ENCODE measurements at places on chromosomes 2 and 18. TPM values are rescaled to one million over a fixed set of nuclear protein-coding genes. Genes with fewer than 3 reads are reported as not detected.

Gene KLHL29
- 11.0 TPM for total RNA-seq

Gene MBD1
- total RNA-seq, result 167 TPM

Gene PSMA8
- total RNA-seq, result not detected

Gene SERPINB11
- not detected for total RNA-seq

Gene SCYGR4
- total RNA-seq, result not detected

Gene GDF7
- 0.14 TPM for total RNA-seq

Gene ST6GAL2
- 1.2 TPM for total RNA-seq

DNA sequence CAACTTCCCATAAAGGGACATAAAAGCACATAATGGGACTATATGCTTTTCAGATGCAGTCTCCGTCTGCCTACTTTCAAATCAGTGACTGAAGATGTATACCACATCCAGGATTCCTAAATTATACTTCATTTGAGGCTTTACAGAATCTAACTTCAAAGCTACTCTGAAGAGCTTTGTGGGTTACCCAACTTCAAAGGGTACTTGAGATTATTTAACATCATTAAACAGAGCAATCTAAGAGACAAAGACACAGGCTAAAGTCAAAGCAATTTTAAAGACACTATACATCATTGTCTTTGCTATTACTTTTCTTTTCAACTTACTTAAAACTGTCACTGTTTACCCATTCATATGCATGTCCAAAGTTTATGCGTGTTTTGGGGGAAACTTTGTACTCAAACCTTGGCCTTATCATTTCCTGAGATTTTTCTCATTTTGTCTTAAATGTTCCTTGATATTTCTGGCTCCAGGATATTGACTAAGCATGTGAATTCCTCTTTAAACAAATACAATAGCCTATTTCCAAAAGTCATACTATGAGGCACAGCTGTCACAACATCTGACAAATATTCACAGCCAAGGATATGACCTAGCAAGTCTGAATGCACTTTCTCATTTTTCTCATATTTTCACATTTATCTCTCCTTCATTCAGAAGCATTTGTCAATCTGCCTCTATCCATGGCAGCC lies 1985.1 kb upstream of the PIK3C3 start:
- no peak overlapping the region for H3K4me3 ChIP-seq
- no peak for DNase-seq
- no peaks in the 10 kb centered on the region for H3K4me1 ChIP-seq
- H3K27me3 ChIP-seq, result no peaks in the 10 kb centered on the region

- no peak for DNase-seq
- H3K36me3 ChIP-seq, result no peaks in the 10 kb centered on the region
- no peak overlapping the region for H3K27ac ChIP-seq
- no peaks in the 10 kb centered on the region for H3K27me3 ChIP-seq
Observed at GRCh38 chr18:45627204-45627526, 11.9 kb downstream of the SLC14A2 start.

DNA sequence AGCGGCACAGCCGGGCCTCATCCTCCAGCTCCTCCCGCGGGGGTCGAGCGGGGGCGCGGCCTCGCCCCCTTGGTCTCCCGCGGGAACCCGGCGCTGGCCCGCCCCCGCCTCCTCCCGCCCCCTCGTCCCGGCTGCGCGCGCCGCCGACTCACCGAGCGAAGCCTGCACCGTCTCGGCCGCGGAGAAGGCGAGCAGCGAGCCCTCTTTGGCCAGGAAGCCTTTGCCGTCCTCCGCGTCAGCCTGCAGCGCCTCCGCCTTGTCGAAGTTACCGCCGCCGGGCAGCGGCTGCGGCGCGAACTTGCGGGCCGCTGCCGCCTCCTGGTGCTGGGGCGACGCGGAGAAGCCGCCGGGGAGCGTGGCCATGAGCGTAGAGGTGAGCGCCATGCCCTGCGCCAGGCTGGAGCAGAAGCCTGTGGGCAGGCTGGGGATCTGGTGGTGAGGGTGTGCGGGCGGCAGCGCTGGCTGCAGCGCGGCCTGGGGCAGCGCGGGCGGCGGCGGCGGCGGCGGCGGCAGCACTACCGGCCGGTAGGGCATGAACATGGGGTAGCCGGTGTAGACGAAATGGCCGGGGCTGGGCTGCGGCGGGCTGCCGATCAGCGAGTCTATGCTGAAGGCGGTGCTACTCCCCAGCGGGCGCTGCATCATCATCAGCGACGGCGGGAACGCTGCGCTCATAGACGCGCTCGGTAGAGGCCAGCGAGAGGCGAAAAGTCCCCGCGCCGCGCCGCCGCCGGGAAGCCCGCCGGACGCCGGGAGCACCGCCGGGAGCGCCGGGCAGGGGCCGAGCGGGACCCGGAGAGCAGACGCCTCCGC lies 683 bp downstream of the GBX2 start:
- no peak overlapping the region for H3K27ac ChIP-seq
- H3K4me3 ChIP-seq, result peak overlapping the region; percentile 34
- no peaks in the 10 kb centered on the region for H3K36me3 ChIP-seq
- DNase-seq, result peak; percentile 64
- peaks cover 12% of the 10 kb centered on the region for H3K4me1 ChIP-seq

GRCh38 chr2:69020496-69021426 lies 7.8 kb downstream of the ANTXR1 start:
- H3K4me3 ChIP-seq, result no peak overlapping the region
- H3K27ac ChIP-seq, result no peak overlapping the region
- H3K4me1 ChIP-seq, result peaks cover 18% of the 10 kb centered on the region
- no peaks in the 10 kb centered on the region for H3K36me3 ChIP-seq
- no peaks in the 10 kb centered on the region for H3K27me3 ChIP-seq
- no peak for DNase-seq

DNA sequence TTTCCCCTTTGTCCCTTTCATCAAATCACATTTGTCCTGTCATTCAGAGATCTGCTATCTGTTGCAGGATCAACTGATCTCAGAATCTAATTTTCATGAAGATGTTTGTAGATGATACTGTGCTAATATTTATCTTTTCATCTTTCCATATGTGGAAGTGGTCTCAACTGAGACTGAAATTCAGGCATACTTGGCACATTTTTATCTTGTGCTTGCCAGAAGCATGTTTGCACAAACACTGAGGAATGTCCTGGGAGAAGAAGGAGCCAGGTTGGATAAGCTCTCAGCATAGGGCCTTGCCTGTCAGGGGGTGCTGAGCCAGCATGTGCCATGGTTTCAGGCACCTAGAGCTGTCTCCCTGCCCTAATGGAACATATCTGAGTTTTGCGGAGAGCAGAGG lies 24.5 kb upstream of the MMADHC start:
- DNase-seq, result no peak
- H3K4me1 ChIP-seq, result no peaks in the 10 kb centered on the region
- H3K27ac ChIP-seq, result no peak overlapping the region
- no peaks in the 10 kb centered on the region for H3K27me3 ChIP-seq
- H3K4me3 ChIP-seq, result no peak overlapping the region
- no peaks in the 10 kb centered on the region for H3K36me3 ChIP-seq

GRCh38 chr18:49460976-49461601 lies 644 bp upstream of the DYM start:
- H3K4me3 ChIP-seq, result no peak overlapping the region
- no peaks in the 10 kb centered on the region for H3K4me1 ChIP-seq
- peak; percentile 74 for DNase-seq
- H3K36me3 ChIP-seq, result no peaks in the 10 kb centered on the region
- no peaks in the 10 kb centered on the region for H3K27me3 ChIP-seq

- no peak overlapping the region for H3K27ac ChIP-seq
- no peaks in the 10 kb centered on the region for H3K36me3 ChIP-seq
- DNase-seq, result no peak
- H3K4me3 ChIP-seq, result no peak overlapping the region
- H3K4me1 ChIP-seq, result no peaks in the 10 kb centered on the region
- H3K27me3 ChIP-seq, result no peaks in the 10 kb centered on the region
Observed at GRCh38 chr2:31660165-31660564, 79.4 kb upstream of the SRD5A2 start.

DNA sequence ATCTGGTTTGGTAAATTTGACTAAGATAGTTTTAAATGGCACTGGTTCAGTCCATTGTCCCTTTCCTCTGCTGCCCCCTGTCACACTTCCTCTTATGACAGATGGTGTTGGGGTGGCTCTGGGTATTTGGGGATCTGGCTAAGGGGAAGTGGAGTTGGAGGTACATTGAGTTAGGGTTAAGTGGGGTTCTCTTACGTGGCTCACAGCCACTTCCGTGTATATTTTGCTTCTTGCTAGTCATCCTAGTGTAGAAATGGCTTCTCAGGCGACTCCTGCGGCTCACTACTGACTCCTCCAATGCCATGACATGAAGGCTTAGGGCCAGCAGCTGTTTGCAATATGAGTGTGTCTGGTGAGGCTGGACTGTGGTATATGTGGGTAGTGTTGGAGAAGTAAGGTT lies 187.0 kb downstream of the HAUS1 start:
- no peaks in the 10 kb centered on the region for H3K27me3 ChIP-seq
- no peak overlapping the region for H3K4me3 ChIP-seq
- no peaks in the 10 kb centered on the region for H3K36me3 ChIP-seq
- H3K27ac ChIP-seq, result no peak overlapping the region
- H3K4me1 ChIP-seq, result peaks cover 15% of the 10 kb centered on the region
- DNase-seq, result no peak

- no peak for DNase-seq
- H3K27me3 ChIP-seq, result no peaks in the 10 kb centered on the region
- no peak overlapping the region for H3K27ac ChIP-seq
- H3K4me3 ChIP-seq, result no peak overlapping the region
- no peaks in the 10 kb centered on the region for H3K36me3 ChIP-seq
- peaks cover 6% of the 10 kb centered on the region for H3K4me1 ChIP-seq
Observed at GRCh38 chr2:12498286-12498685, 218.4 kb upstream of the TRIB2 start.

DNA sequence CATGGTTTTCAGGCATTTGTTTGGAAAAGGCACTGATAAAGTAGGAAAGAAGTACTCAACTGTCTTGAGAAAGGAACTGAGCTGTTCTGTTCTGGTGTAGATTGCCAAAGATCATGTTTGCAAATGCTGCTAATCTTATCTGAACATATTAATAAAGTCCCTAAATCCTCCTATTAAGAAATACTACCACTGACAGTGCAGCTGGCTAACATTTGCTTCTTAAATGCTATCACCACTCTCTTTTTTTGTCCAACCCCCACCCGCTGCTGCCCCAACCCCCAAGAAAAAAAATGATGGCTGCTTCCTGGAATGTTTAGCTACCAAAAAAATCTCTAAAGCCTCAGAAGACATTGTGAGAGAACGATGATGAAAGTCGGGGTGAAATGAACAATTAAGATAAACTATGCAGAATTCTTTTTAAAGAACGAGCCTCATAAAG lies 130.7 kb downstream of the CCBE1 start:
- H3K27me3 ChIP-seq, result no peaks in the 10 kb centered on the region
- H3K27ac ChIP-seq, result no peak overlapping the region
- no peak for DNase-seq
- H3K4me1 ChIP-seq, result peaks cover 23% of the 10 kb centered on the region

- no peaks in the 10 kb centered on the region for H3K4me1 ChIP-seq
- H3K27ac ChIP-seq, result no peak overlapping the region
Observed at GRCh38 chr2:110720547-110720946, 11.8 kb upstream of the ACOXL start.

- H3K4me1 ChIP-seq, result no peaks in the 10 kb centered on the region
- no peaks in the 10 kb centered on the region for H3K36me3 ChIP-seq
- H3K27ac ChIP-seq, result no peak overlapping the region
- no peak for DNase-seq
- H3K4me3 ChIP-seq, result no peak overlapping the region
- H3K27me3 ChIP-seq, result no peaks in the 10 kb centered on the region
Observed at GRCh38 chr18:42854558-42854957, 260.9 kb downstream of the RIT2 start.

GRCh38 chr2:54634564-54635511 lies 88.6 kb upstream of the EML6 start:
- peaks cover 3% of the 10 kb centered on the region for H3K4me1 ChIP-seq
- peaks cover 73% of the 10 kb centered on the region for H3K36me3 ChIP-seq
- no peaks in the 10 kb centered on the region for H3K27me3 ChIP-seq

GRCh38 chr2:102116630-102117471 lies 25.7 kb upstream of the IL1R1 start:
- peaks cover 3% of the 10 kb centered on the region for H3K4me1 ChIP-seq
- no peaks in the 10 kb centered on the region for H3K27me3 ChIP-seq
- peak; percentile 72 for DNase-seq
- no peak overlapping the region for H3K27ac ChIP-seq
- H3K4me3 ChIP-seq, result no peak overlapping the region

GRCh38 chr2:225122007-225122406 lies 79.7 kb upstream of the DOCK10 start:
- DNase-seq, result no peak
- H3K27ac ChIP-seq, result no peak overlapping the region
- no peaks in the 10 kb centered on the region for H3K4me1 ChIP-seq
- no peaks in the 10 kb centered on the region for H3K36me3 ChIP-seq

DNA sequence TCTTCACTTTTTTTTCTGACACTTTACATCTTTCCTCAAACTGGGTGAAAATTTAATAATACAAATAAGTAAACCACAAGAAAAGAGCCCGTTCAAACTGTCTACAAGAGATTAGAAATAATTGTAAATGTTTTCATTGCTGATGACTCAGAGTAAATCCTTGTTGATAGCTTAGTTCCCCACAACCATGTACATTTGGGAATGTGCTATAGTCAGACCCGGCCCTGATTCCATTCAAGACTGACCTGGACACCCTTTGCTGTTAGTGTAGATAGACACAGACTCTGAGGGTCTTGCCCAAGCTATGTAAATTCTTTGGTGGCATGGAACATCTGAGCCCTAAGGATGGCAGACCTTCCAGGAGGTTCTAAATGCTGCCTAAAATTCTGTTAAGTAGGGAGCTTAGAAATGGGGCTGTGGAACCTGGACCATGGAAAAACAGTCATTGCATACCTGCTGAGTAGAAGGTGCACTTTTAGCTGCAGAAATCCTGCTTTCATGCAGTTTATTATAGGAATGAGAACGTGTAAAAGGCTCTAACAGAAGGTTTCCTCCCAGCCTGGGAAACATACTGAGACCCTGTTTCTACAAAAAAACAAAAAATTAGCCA lies 3.7 kb downstream of the MALT1 start:
- no peaks in the 10 kb centered on the region for H3K27me3 ChIP-seq
- no peak for DNase-seq
- no peaks in the 10 kb centered on the region for H3K36me3 ChIP-seq
- no peak overlapping the region for H3K4me3 ChIP-seq
- peak overlapping the region; percentile 31 for H3K27ac ChIP-seq

GRCh38 chr2:206190689-206191088 lies 31.0 kb downstream of the EEF1B2 start:
- H3K27me3 ChIP-seq, result no peaks in the 10 kb centered on the region
- H3K4me3 ChIP-seq, result no peak overlapping the region
- DNase-seq, result no peak
- H3K27ac ChIP-seq, result no peak overlapping the region
- H3K36me3 ChIP-seq, result no peaks in the 10 kb centered on the region
- no peaks in the 10 kb centered on the region for H3K4me1 ChIP-seq

- H3K4me3 ChIP-seq, result no peak overlapping the region
- no peaks in the 10 kb centered on the region for H3K27me3 ChIP-seq
- peak overlapping the region; percentile 44 for H3K27ac ChIP-seq
- DNase-seq, result peak; percentile 55
- H3K4me1 ChIP-seq, result peaks cover 18% of the 10 kb centered on the region
Observed at GRCh38 chr18:3458952-3459853, 9.2 kb downstream of the TGIF1 start.

GRCh38 chr2:172119089-172119488 lies 16.4 kb upstream of the DLX2 start:
- no peaks in the 10 kb centered on the region for H3K4me1 ChIP-seq
- H3K27me3 ChIP-seq, result peaks cover 15% of the 10 kb centered on the region
- H3K36me3 ChIP-seq, result no peaks in the 10 kb centered on the region
- no peak overlapping the region for H3K4me3 ChIP-seq

- no peaks in the 10 kb centered on the region for H3K27me3 ChIP-seq
- H3K4me3 ChIP-seq, result no peak overlapping the region
- DNase-seq, result peak; percentile 72
- peaks cover 38% of the 10 kb centered on the region for H3K4me1 ChIP-seq
- H3K36me3 ChIP-seq, result no peaks in the 10 kb centered on the region
- peak overlapping the region; percentile 29 for H3K27ac ChIP-seq
Observed at GRCh38 chr2:69559442-69560146, 83.9 kb downstream of the AAK1 start.
